ENCODE measurements at places on chromosomes 2 and 18. TPM values are rescaled to one million over a fixed set of nuclear protein-coding genes. Genes with fewer than 3 reads are reported as not detected.

DNA sequence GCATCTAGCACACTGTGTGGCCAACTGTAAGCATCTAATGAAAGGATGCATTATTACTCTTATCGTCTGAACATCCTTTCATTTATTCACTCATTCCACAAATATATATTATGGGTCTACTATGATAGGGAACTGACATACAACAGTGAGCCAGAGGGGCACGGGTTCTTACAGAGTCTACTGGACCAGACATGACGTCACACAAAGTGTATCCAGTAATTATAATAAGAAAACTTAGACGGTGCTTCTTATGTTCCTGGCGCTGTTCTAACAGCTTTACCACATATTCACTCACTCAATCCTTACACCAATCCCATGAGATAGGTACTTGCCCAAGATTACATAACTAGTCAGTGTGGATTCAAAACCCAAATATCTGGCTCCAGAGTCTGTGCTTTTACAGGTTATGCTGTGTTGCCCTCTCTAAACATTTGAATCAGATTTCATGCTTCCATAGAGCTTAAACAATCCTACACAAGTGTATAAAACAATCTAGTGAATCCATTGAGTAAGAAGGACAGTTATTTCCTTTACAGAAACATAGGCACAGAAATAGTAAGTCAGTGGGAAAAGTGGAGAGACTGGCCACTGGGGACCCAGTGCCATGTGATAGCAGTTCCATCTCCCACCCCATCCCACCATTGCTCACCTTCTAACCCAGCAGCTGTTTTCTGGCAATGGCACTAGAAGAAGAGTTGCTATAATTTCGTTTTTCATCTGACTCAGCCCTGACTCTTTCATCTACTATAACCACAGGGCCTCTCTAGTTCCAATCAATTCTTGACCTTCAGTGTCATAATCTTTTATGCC, 24.2 kb upstream of the ARL5A start:
- DNase-seq = peak; percentile 15

- DNase-seq = peak; percentile 37
These were observed 5.0 kb downstream of the NAPG start for GRCh38 chr18:10530852-10531251.

DNA sequence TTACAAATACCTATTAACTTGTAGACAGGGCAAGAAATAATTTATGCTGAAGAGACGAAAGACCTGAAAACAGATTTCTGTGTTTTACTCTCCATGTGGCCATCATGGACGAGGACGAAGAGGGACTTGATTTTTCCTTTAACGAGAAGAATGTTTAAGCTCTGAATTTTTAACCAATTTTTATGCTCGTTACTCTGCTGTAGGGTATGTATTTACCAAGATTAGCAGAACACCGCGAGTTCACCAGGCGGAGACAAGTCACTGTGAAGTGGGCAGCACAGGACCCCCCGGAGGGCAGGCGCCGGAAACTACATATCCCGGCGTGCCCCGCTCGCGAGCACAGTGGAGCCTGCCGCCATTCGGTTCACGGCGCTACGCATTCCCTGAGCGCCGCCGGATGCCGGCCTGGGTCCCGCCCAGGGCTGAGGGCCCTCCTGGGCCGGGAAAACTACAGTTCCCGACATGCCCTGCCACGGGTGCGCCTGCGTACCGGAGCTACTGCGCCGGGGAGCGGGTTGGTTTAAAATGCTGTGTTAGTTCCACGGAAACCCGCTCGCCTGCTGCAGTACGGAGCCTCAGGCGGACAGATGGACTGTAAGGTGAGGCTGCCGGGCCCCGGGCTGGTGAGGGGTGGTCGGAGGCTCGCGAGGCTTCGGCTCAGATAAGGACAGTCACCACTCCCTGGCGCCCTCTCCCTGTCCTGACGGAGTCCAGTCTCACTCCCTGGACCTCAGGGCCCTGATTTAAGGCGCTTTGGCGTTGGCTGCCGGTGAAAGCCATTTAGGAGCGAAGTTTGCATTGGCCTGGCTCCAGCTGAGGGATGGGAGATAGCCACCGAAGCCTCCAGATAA, at the start of gene CCDC150:
Gene CCDC150, plus strand, starts transcription at position 536 of the 851 bp plus-strand sequence. Its CDS starts 52 bp downstream, at position 588.
- peak; percentile 90 for DNase-seq

DNA sequence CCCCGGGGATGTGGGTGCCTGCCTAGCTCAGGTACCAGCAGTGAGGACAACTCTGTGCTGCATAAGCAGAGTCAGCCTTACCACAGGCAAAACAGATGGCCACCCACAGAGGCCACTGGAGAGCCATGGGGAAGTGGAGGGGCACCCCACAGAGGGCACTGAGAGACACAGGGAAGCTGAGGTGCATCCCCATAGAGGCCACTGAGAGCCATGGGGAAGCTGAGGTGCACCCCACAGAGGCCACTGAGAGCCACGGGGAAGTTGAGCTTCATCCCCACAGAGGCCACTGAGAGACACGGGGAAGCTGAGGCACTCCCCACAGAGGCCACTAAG, 134.1 kb upstream of the EPAS1 start:
- no peak for DNase-seq

DNA sequence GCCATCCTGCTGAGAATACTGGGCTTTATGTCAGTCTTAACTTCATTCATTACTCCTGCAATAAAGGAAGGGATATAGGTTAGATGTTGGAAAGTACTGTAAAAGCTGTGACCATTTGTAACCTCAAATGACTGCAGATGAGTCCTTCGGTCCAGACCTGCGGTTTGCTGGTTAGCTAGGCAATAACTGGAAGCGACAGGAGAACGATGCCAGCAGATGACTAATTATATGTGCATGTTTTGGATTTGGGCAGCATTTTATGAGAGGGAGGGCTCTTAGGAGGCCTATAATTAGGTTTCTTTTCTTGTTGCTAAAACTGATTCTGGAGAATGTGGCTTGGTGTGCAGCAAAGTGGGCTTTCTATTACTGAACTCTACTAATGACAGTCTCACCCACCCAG, 205.6 kb downstream of the TMEM182 start:
- DNase-seq = peak; percentile 0

GRCh38 chr18:9354256-9354655, 19.7 kb downstream of the TWSG1 start:
- DNase-seq = peak; percentile 20

DNA sequence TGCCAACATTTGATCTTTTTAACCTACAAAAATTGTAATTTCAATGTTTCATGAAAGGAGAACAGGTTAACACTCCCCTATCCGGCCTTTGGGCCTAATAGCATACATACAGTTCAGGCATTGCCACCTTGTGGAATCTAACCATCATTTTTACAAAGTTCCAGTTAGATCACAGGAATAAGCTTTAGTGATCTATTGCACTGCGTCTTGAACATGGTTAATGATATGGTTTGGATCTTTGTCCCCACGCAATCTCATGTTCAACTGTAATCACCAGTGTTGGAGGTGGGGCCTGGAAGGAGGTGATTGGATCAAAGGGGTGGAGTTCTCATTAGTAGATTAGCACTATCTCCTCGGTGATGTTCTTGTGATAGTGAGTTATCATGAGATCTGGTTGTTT, 58.2 kb upstream of the NEUROD1 start:
- DNase-seq = no peak

GRCh38 chr2:177758591-177759371, 313.8 kb downstream of the PDE11A start:
- peak; percentile 66 for DNase-seq

DNA sequence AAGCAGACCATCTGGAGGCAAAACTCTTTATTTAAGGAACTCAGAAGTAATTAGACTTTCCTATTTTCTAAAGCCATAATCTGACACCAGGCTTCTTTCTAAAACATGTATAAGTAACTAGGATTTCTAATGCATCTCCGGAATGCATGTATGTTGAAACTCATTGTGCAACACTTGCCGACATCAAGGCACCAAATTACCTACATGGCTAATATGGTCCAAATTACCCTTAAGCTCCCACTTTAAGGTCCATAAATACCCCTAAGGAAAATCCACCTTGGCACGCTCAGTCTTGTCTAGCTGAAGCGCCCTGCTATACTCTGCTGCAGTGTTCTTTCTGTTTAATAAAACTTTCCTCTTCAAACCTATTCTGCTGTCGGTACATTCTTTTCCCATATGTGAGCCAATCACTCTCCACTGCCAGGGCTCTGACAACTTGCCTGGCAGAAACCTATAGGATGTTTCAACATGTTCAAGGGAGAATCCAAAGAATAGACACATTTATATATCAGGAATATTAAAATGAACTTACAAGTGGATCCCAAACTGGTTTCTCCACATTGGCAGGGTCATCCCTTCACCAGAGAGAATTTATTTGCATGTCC, 171.9 kb downstream of the GALNT1 start:
- no peak for DNase-seq

DNA sequence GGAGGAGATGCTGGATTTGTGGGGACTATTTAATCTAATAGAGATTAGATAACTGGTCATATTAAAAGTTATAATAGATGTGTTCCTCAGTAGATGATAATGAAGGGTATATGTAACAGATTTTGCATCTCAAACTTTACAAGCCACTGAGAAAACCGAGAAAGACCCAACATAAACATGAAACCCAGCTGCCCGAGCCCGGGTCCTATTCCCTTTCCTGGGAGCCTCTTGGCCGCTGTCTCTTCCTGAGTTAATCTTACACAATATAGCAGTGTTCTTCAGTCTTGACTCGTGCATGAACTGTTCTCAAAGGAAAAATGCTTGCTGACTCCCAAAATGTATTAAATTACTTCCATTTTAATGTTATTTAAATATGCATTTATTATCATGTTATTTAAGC, 94.5 kb downstream of the COPS8 start:
- DNase-seq = no peak

GRCh38 chr2:238501311-238501710, 74.6 kb downstream of the ASB1 start:
- DNase-seq = no peak

- DNase-seq = peak; percentile 80
These were observed 189.6 kb upstream of the SP5 start for GRCh38 chr2:170525566-170525900.

DNA sequence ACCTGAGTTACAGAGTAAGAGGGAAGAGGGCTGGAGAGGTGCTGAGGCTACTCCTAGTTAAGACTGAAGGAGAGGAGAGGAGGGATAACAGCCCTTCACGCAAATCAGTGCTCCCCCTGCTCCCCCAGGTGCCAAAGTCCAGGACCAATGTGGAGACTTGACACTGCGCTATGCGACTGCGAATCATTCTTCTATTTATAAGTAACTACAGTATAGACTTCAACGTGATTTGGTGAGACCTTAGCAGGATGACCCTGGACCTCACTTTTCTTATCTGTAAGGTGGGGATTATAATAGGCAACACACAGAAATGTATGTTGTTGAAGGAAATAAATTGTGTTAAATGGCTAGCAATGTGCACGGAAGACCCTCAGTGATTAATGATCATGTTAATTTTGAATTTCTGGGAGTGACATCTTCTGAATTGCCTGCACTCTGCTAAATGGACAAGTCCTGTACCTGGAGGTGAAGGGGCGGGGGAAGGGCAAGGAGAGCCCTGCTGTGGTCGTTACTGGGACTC, 11.0 kb downstream of the EN1 start:
- DNase-seq = no peak

DNA sequence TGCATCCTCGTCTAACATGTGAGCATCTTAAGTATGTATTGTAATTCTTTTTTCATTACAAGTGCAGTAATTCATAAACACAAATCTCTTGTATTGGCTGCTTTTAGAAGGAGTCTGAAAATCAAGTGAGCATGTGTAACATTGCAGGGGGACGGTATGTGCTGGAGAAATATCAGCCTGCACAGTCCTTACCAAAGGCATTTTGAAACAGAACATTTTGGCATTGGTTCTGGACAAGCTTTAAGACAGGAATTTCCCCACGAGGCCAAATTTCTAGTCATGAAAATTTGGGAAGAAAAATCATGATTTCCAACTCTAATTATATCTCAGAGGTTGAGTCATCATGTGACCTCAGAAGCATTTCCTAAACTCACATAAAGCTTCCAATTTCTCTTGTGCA, 24.7 kb upstream of the NRP2 start:
- peak; percentile 96 for DNase-seq

DNA sequence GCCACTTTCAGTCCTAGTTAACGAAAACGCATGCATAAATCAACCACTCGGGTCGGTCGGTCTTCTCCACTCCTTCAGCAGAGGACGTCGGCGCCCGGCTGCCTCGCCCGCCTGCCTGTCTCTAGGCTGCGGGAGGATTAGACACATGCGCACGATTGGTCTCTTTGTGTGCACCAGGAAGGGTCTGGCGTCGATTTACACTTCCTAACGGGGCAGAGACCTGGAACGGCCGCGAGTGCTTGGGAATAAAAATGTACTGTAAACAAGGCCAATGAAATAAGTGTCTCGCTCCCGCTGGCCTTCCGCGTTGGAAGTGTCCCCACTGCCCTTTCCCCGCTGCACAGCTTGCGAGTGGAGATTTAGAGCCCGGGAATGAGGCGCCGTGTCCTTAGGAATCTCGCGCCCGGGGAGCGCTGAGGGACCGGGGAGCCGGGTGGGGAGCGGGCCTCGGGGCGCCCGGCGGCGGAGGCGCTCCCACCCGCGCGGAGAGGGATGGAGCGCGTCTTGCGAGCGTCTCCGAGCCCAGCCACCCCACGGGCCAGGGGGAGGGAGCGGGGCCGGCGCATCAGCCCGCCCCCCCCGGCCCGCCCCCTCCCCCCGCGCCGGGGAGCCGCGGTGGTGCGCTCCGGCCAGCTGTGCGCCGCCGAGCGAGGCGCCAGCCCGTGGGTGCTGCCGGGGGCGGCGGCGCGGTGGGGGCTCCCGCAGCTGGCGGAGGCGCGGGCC, at the start of gene DOK6:
Gene DOK6, plus strand, starts transcription at position 636 of the 723 bp plus-strand sequence.
- peak; percentile 65 for DNase-seq

DNA sequence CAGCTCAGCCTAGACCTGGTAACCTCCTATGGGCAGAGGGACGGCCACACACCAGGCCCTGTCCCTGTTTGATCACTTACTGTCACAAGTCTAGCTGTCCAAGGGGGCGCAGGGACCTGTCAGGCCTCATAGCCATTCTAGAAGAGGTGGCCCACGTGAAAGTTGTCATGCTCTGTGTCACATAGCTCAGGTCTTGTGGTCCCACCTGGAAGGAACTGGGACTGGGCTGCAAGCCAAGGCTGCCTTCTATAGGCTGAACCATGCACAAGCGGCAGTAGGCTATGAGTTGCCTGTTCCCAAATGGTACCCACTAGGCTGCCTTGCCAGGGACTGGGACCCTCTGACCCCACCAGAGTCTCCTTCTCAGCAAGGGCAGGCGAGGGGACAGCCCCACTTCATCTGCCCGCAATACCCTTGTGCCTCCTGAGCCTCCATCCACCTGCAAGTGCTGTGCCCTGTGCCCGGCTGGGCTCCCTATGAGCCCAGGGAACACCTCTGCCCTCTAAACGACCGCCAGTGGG, 177.5 kb downstream of the ANAPC1 start:
- DNase-seq = no peak

DNA sequence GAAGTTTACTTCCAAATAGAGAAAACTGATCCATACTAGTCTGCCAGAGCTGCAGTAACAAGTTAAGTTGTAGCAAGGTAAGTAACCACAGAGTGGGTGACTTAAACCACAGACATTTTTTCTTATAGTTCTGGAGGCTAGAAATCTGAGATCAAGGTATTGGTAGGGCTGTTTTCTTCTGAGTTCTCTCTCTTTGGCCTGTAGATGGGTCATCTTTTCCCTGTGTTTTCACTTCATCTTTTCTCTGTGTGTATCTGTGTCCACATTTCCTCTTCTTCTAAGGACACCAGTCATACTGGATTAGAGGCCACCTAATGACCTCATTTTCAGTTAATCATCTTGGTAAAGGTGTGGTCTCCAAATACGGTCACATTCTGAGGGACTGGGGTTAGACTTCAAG, 142.9 kb upstream of the MEX3C start:
- no peak for DNase-seq

SRD5A2 gene
- total RNA-seq = not detected

STPG4 gene
- total RNA-seq = not detected

BMP10 gene
- total RNA-seq = not detected

Measured in fibroblast of the aortic adventitia (primary cell).